NAMALWA (cell line): ENCODE measurements at places on chromosomes 7 and 10.

DNA sequence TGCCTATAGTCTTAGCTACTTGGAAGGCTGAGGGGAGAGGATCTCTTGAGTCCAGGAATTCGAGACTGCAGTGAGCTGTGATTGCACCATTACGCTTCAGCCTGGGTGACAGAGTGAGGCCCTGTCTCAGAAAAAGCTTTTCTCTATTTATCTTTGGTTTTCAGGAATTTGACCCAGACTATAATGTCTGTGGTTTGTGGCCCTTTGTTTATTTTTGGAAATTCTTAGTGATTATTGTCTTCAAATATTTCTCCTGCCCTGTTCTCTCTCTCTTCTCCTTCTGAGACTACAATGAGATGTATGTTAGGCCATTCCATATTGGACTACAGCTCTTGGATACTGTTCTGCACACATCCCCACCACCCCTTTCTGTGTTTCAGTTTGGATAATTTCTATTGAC lies 4.7 kb downstream of the MUC12 start:
- no peak for DNase-seq

DNA sequence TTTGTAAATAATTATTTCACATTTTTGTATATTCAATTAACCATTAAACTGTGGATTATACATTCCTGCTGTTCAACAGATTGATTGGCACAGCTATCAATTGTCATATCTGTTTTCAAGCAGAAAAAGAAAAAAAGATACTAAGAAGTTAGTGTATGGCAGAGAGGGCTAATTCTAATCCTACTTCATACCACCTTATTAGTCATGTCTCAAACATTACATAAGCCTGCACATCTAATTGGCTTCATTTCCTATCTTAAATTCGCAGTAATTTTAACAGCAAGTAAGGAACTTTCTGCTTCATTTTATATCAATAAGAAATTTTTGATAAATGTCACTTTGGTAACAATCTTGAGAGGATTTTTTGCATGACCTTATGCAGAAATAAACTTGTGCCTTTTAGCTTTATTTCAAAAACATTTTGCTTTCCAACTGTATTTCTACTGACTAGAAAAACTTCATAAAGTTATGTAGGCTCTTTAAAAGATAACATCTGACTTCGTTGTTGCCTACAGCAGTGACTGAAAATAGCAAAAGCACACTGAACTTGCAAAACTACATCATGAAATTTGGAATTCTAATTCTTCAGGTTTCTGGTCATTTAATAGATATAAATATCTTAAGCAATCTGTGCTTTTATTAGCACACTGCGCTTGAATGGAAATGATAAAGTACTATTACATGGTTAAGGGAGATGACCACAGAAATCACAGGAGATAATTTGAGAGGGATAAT lies 111.5 kb downstream of the SEMA3C start:
- no peak for DNase-seq

GRCh38 chr7:144670218-144670617 lies 165.6 kb downstream of the TPK1 start:
- DNase-seq = peak; percentile 47

DNA sequence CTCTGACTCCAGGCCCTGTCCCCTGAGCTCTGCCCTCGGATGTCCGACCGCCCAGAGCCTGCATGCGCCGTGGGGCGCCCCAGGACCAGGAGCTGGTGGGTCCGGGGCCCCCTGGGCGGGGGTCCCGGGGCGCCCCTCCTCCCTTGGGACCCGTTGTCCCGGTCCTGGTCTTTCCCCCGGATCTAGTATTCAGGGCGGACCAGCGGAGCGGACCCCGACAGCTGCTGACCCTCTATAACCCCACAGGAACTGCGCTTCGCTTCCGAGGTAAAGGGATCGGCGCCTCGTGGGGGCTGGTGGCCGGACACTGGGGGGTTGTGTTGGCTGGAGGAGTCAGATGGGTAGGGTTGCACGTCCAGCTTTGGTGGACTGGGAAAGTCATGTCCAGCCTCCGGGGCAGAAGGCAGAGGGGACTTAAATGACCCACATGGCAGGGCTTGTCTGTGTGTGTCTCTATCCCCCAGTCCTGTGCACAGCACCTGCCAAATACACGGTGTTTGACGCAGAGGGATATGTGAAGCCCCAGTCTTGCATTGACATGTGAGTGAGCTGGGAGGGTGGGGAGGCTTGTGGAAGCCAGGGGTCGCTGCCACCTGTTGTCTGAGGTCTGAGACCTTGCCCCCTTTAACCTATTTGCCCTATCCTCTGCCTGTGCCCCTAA lies 520 bp downstream of the MOSPD3 start:
- peak; percentile 72 for DNase-seq

- DNase-seq = no peak
These were observed 1362.8 kb downstream of the XPNPEP1 start for GRCh38 chr10:108560488-108560887.

DNA sequence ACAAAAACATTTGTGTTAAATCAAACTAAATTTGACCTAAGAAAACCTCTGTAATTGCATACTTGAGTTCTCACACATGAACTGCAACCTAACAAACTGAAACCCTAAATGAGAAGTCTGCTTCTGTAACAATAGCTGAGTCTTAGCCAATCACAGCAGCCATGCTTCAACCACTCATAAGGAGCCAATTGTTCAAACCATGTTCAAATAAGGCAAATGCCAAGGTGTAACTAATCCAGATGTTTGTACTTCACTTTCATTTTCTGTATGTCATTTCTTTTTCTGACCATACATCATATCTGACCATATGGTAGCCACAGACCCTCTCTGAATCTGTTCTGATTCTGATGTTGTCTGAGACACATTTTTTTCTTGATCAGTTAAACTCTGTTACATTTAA lies 47.5 kb upstream of the ANTXRL start:
- DNase-seq = no peak

DNA sequence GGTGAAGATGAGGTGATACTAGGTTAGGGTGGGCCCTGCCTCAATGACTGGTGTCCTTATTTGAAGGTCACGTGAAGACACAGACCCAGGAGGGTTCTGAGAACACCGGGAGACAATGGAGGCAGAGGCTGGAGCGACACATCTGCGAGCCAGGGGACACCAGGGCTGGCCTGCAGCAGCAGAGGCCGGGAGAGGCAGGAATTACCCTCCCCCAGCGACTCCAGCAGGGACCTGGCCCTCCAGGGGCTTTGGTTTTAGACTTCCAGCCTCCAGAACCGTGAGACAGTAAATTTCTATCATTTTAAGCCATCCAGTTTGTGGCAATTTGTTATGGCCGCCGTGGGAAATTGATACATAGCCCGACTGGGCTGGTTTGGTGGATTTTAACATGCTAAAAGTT lies 152.2 kb downstream of the DNAJB6 start:
- no peak for DNase-seq

- DNase-seq = peak; percentile 33
These were observed 9.4 kb upstream of the PSAP start for GRCh38 chr10:71860243-71861029.

- DNase-seq = no peak
These were observed 289.0 kb downstream of the GLRX3 start for GRCh38 chr10:130425169-130425568.

GRCh38 chr7:85483177-85483576 lies 296.3 kb upstream of the SEMA3D start:
- no peak for DNase-seq
